Ovary (tissue), 10 donors: ENCODE measurements at places on chromosomes 12 and 14.

GRCh38 chr12:10701131-10701681 lies 21.9 kb downstream of the YBX3 start:
- no peak for DNase-seq
- no peaks in the 10 kb centered on the region for H3K4me1 ChIP-seq
- no peak overlapping the region for H3K4me3 ChIP-seq
- H3K27ac ChIP-seq, result no peak overlapping the region
- H3K27me3 ChIP-seq, result no peaks in the 10 kb centered on the region

GRCh38 chr12:57096099-57096572 lies 7.2 kb downstream of the NAB2 start:
- no peak overlapping the region for H3K4me3 ChIP-seq
- H3K4me1 ChIP-seq, result peaks cover 19% of the 10 kb centered on the region
- no peak overlapping the region for H3K27ac ChIP-seq
- no peaks in the 10 kb centered on the region for H3K27me3 ChIP-seq

DNA sequence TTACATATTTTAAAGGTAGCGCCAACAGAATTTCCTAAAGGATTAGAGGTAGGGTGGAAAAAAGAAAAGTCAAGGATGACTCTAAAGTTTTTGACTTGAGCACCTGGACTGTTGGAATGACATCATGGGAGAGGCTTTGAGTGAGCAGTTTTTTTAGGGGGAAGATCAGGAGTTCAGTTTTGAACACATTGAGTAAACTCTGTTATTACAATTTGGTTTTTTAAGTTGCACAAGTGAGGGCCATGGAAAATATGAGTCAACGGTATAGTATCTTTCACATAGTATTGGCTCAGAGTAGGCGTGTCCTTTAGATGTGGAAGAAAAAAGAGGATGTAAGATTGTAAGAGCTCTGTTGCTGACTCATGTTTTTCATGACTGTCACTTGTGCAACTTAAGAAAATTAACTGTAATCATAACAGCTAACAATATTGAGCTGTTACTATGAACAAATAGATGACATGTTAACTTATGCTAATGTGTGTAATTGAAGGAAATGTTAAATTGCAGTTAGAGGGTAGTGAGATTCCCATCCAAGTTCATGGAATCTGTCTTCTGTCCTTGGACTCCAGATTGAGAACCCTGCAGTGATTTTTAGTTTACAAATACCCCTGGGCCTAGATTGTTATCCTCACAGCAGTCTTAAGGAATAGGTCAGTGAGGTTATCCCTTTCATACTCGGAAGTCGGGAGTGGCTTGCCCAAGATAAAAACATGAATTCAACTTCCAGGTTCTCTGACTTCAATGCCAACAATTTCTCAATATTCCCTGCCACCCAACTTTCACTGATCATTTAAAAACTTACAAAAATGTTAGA lies 48.2 kb upstream of the ATP2B1 start:
- H3K27ac ChIP-seq, result no peak overlapping the region
- H3K4me3 ChIP-seq, result no peak overlapping the region
- no peaks in the 10 kb centered on the region for H3K4me1 ChIP-seq
- no peaks in the 10 kb centered on the region for H3K27me3 ChIP-seq
- DNase-seq, result no peak

- H3K4me3 ChIP-seq, result no peak overlapping the region
- no peak overlapping the region for H3K27ac ChIP-seq
- H3K27me3 ChIP-seq, result no peaks in the 10 kb centered on the region
- no peak for DNase-seq
- H3K36me3 ChIP-seq, result no peaks in the 10 kb centered on the region
Measured at GRCh38 chr14:86779416-86779815, 1213.6 kb downstream of the GALC start.

DNA sequence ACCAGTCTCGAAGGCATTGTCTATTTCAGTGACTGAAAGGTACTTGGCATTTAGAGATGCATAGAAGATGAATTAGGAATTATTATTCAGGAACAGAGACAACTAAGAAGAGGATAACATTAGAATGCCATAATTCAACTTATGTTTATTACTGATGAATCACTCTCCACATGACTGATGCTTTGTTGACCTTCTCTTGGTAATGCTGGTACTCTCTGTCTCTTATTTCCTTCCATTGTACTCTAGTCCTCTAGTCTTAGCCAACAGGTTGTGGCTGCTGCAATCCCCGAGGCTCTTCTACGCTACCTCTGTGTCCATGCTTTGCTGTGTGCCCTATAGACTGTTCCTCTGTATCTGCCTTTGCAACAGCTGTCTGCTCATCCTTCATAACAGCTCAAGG lies 652.9 kb downstream of the NRXN3 start:
- no peak for DNase-seq
- H3K36me3 ChIP-seq, result no peaks in the 10 kb centered on the region
- no peaks in the 10 kb centered on the region for H3K4me1 ChIP-seq
- H3K4me3 ChIP-seq, result no peak overlapping the region
- no peak overlapping the region for H3K27ac ChIP-seq

DNA sequence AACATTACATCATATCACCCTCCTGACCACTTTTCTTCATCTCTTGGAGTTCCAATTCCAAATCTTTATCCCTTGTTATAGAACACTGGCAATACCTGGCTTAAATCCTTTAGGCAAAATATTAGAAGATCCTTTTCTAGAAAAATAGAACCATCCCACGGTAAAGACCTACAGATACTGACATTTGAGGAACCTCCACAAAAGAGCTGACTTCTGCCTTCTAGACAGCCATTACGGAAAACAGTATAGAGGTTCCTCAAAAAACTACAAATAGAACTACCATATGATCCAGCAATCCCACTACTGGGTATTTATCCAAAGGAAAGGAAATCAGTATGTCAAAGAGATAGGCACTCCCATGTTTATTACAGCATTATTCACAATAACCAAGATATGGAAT lies 241.7 kb upstream of the AMIGO2 start:
- H3K36me3 ChIP-seq, result no peaks in the 10 kb centered on the region
- peaks cover 3% of the 10 kb centered on the region for H3K4me1 ChIP-seq

GRCh38 chr14:59337141-59337611 lies 128.0 kb downstream of the GPR135 start:
- peak overlapping the region; percentile 23 for H3K27ac ChIP-seq
- peak; percentile 41 for DNase-seq
- no peak overlapping the region for H3K4me3 ChIP-seq
- H3K4me1 ChIP-seq, result peaks cover 15% of the 10 kb centered on the region

- H3K36me3 ChIP-seq, result no peaks in the 10 kb centered on the region
- no peaks in the 10 kb centered on the region for H3K27me3 ChIP-seq
- H3K4me1 ChIP-seq, result peaks cover 3% of the 10 kb centered on the region
- H3K4me3 ChIP-seq, result no peak overlapping the region
- H3K27ac ChIP-seq, result no peak overlapping the region
- DNase-seq, result no peak
Measured at GRCh38 chr12:8771072-8771471, 51.3 kb upstream of the A2ML1 start.

DNA sequence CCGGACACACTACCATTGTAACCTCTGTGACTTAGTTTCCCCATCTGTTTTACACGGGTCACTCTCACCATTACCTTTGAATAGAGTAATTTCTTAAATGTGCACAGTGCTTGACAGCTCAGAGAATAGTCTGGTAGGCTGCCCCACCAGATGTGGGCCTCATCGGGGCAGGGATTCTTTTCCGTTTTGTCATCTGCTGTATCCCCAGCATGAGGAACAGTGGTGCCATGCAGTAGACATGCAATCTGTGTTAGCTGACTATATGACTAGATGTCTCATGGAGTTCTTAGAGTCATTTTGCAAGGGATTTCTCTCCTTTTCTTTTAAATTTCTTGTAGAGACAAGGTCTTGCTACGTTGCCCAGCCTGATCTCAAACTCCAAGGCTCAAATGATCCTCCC lies 44.9 kb upstream of the PLEKHG3 start:
- H3K27ac ChIP-seq, result no peak overlapping the region
- H3K4me3 ChIP-seq, result no peak overlapping the region
- no peaks in the 10 kb centered on the region for H3K4me1 ChIP-seq
- no peaks in the 10 kb centered on the region for H3K27me3 ChIP-seq

- H3K27me3 ChIP-seq, result no peaks in the 10 kb centered on the region
- no peak for DNase-seq
- no peaks in the 10 kb centered on the region for H3K4me1 ChIP-seq
- H3K36me3 ChIP-seq, result no peaks in the 10 kb centered on the region
- H3K4me3 ChIP-seq, result no peak overlapping the region
- H3K27ac ChIP-seq, result no peak overlapping the region
Measured at GRCh38 chr14:29085546-29085945, 319.0 kb downstream of the FOXG1 start.

DNA sequence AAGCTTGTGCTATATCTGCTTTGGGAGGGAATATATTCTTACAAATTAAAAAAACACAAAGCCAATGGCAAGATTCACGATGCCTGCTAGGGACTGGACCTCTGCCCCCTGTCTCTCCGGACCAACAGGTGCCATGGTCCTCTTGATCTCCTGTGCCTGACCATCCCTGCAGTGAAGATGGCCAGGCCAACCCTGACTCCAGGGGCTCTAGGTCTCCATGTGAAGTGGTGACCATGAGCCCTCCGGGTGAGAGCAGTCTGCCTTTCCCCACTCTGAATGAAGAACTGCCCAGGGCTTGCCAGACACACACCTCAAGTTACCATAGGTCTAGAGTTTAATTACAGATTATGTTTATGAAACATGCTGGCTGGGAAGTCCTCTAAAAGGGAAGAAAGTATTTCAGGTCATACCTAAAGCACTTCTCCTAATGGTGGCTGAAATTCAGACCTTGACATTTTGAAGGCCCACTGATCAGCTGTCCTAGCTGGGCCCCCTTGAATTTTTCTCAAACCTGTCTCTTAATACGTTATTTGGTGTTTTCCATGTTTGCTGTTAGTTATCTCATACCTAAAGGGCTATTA lies 1.4 kb downstream of the ARHGDIB start:
- no peaks in the 10 kb centered on the region for H3K36me3 ChIP-seq
- no peak overlapping the region for H3K27ac ChIP-seq
- H3K4me1 ChIP-seq, result peaks cover 2% of the 10 kb centered on the region
- peak overlapping the region; percentile 9 for H3K4me3 ChIP-seq

DNA sequence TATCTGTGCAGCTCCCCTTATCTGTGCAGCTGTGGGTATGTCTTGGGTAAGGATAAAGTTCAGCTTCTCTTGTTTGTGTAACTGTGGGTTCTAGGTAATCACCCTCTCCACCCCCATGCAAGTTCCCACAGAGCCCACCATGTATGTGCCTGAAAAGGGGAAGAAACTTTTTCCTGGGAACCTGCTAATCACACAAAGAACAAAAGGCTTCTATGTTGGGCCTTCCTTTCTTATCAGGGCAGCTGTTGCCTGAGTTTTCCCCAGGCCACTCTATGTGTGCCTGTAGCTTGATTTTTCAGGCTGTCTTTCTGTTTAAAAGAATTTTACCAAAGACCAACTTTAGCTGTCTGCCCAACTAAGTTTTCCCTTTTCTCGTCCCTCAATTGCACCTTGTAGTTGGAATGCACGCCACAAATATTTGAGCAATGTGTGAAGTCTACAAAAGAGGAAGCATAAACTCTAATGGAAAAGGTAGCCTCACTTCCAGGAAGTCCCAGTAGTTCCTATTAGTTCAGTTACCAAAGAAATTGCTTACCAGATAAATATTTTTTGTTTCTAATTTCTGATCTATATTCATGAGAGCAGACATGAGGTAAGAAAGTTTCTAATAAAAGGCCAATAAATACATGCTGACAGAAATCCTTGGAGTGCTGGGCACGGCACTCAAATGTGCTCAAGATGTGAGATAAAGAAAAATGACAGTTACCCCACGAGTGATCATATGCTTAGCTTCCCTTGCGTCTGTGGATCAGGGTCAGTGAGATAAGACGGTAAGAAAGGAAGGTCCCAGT lies 2.7 kb upstream of the GALC start:
- H3K36me3 ChIP-seq, result no peaks in the 10 kb centered on the region
- H3K4me1 ChIP-seq, result peaks cover 2% of the 10 kb centered on the region
- no peak overlapping the region for H3K27ac ChIP-seq
- no peak overlapping the region for H3K4me3 ChIP-seq

DNA sequence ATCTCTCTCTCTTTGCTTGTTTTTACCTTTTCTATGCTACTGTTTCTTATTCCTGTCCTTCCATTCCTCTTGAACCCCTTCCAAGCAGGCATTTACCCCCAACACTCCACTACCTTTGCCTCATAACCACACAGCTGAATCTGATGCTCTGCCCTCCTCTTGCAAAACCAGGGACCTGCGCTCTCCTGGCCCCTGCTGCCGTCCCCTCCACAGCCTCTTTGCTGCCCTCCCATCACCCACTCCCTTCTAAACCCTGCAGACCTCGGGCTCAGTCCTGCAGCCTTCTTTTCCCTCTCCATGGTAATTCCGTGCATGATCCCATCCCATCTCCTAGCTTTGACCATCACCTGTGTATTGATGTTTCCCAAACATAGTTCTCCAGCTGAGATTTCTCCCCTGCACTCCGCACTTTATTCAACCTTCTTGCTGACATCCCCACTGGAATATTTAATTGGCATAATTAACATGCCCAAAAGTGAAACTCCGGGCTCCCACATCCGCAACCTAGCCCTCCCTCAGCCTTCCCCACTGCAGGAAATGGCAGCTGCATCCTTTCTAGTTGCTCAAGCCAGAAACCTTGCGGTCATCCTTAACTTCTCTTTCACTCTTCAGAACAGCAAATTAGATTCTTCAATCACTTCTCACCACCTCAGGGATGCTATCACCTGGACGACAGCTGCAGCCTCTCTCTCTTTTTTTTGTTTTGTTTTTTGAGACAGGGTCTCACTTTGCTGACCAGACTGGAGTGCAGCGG lies 16.0 kb downstream of the FIGNL2 start:
- no peak overlapping the region for H3K4me3 ChIP-seq
- H3K36me3 ChIP-seq, result no peaks in the 10 kb centered on the region
- no peak overlapping the region for H3K27ac ChIP-seq

GRCh38 chr12:32211066-32211899 lies 104.6 kb downstream of the BICD1 start:
- no peak for DNase-seq
- H3K27ac ChIP-seq, result no peak overlapping the region
- no peaks in the 10 kb centered on the region for H3K27me3 ChIP-seq
